ENCODE measurements at places on chromosomes 5 and 9. TPM values are rescaled to one million over a fixed set of nuclear protein-coding genes. Genes with fewer than 3 reads are reported as not detected.

Gene AGTPBP1
- total RNA-seq, result 7.4 TPM

Gene CARTPT
- total RNA-seq, result not detected

Gene FGFR4
- 36.5 TPM for total RNA-seq

Gene RNF183
- not detected for total RNA-seq

Gene SECISBP2
- total RNA-seq, result 21.8 TPM
